ENCODE measurements at places on chromosomes 13 and 19. TPM values are rescaled to one million over a fixed set of nuclear protein-coding genes. Genes with fewer than 3 reads are reported as not detected.

GRCh38 chr13:55583953-55584593 is 1556.6 kb upstream of the PRR20A start:
- no peak for DNase-seq

DNA sequence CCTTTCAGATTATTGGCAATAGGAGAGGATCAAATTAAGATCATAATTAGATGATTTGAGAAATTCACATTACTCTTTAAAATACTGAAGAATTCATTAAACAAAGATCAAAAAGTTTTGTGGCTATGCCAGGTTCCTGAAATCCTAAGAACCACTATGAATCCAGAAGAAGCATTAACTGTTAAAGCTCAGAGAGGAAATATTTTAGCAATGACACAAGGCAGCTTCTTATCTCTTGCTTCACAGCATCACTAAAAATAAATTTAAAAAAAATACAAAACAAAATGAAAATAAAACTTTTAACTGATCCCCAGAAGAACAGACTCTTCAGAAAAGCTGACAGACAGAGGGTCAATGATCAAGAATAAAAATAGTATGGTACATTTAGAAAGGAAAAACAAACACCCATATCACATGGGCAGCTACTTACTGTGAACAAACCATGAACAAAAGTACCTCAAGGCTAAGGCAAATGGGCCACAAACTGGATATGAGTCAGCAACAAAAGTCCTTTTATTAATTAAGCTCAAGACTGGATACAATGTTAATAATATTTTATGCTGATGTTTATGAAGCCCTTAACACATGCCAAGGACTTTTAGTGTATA is 19.6 kb downstream of the RNF6 start:
- no peak for DNase-seq

DNA sequence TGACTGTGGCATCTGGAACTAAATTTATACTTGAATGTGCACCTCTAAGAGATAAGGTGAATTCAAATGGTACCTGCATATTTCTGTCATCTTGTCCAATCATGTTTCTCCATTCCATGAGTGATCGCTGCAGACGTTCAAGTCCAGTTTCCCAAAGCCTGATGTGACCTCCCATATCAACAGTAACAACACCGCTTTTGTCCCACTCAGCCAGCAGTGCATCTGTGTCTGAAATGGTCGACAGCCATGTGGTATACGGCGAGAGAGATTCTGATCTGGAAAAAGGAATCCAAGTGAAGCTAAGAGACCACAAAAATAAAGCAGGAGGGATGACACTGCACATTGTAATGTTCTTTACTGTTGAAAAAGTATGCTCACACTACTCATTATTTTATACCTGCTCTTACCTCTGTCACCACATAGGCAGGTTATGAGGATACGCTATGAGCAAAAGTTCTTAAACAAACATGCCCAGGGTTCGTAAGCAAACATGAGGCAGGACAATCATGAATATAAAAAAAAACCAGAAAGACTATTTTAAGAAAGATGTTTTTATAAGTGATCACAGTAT is 213.6 kb downstream of the RGCC start:
- DNase-seq: no peak

- peak; percentile 81 for DNase-seq
These were observed 60.5 kb downstream of the CELF5 start for GRCh38 chr19:3284759-3285646.

GRCh38 chr19:46821512-46822409 is 28.9 kb downstream of the AP2S1 start:
- peak; percentile 83 for DNase-seq

Gene PRODH2
- total RNA-seq: not detected

DNA sequence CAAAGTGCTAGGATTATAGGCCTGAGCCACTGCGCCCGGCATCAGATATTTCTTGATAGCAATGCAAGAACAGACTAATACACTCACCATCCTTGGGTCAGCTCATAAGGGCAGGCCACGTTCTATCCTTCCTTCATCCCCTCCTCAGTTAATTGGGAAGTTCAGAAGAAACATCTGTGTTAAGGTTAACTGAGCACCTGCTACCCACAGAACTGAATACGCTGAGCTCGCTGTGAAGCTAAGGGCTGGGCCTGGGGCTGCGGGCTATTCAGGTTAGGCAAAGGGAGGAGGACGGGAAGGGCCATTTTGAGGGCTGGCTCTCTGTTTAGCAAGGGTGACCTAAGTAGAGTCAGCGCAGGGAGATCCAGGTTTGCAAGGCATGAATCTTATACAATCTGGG is 43.0 kb upstream of the UQCRFS1 start:
- DNase-seq: no peak

GRCh38 chr19:35545855-35546381 is 492 bp downstream of the TMEM147 start:
- peak; percentile 65 for DNase-seq

GRCh38 chr13:58300224-58300623 is 668.7 kb downstream of the PCDH17 start:
- no peak for DNase-seq

DNA sequence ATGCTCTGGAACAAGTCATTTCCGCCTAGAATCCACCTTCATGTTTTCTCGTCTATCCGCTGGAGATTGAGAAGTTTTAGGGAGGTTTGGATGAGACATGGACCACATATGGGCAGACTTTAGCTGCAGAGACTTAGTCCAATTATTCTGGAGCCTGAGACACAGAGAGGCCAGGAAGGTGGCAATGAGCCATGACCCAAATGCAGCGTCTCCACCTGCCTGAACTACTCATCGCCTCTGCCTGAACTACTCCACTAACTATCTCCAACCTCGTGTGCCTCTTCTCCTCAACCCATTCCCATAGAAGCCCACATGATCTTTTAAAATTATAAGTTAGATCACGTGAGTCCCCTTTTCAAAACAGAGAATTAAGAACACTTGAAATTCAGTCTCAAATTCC is 5.6 kb downstream of the PLEKHA4 start:
- DNase-seq: no peak
